Left cardiac atrium (tissue), 4 donors: ENCODE measurements at places on chromosomes 5 and 9. TPM values are rescaled to one million over a fixed set of nuclear protein-coding genes. Genes with fewer than 3 reads are reported as not detected.
A peak's percentile ranks its signal among the peaks of the same experiment; 100 is the strongest.

DNA sequence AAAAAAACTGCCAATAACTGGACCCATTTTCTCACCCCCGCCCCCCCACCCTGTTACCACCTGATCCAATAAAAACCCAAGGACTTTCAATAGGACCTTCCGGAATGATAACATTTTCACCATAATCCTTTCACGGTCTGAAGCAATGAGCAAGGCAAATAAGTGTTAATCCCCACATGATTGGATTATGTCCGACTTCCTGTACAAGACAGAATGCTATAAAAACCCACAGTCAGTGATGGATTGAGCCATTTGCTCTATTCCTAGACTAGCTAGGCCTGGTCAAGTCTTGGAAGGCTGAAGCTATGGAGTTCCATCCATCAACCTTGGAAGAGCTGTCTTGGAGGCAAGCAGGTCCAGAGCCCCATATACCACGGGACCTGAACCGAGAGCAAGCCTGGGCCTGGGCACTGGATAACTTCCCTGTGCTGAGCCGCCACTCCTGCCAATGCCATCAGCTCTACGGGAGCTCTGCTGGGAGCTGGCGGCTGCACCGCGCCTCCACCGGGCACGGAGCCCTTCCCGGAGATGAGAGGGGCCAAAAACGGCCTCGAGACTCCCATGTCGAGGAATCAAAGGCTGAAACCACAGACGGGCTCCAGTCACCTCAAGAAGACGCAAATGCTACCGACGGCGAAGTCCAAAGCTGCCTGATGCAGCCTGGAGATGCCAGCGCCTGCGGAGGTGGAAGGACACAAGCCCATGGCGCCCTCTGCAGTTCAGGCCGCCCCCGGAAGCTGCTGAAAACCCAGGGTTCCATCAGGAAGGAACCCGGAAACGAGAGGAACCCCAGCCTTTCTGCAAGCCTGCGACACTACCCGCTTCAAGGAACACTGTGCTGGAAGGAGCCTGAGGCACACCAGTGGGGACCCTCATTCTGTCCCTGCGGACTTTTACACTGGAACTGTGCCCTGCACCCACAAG is 69.2 kb downstream of the ANXA2R start:
- DNase-seq = no peak

- no peak for DNase-seq
These were observed 113.3 kb downstream of the ADRB2 start for GRCh38 chr5:148939676-148940075.

DNA sequence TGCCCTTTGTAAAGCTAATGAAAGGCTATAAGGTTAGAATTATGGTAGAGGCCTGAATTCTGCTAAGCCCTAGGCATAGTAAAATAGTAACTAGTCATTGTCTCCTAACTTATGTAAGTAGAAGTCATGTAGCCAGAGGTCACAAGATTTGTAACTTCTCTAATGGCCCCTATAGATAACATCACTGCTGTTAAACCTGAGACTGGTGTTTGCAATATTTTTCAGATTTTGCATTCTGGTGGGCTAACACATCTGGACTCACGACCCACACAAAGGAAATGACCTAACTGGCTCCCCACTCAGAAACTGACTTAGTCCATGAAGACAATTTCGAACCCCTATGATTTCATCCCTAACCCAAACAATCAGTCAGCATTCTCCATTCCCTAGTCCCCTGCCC is 37.2 kb upstream of the TTC39B start:
- no peak for DNase-seq

- no peak for DNase-seq
These were observed 26.0 kb upstream of the OLFM1 start for GRCh38 chr9:135061441-135061840.

- DNase-seq = no peak
These were observed 99.9 kb upstream of the ZNF618 start for GRCh38 chr9:113776194-113776593.

GRCh38 chr9:106878934-106879333 is 16.0 kb downstream of the ZNF462 start:
- peak; percentile 85 for DNase-seq

- DNase-seq = no peak
These were observed 165.0 kb upstream of the HMHB1 start for GRCh38 chr5:143646961-143647360.

- DNase-seq = no peak
These were observed 16.5 kb downstream of the RICTOR start for GRCh38 chr5:39057734-39058133.

DNA sequence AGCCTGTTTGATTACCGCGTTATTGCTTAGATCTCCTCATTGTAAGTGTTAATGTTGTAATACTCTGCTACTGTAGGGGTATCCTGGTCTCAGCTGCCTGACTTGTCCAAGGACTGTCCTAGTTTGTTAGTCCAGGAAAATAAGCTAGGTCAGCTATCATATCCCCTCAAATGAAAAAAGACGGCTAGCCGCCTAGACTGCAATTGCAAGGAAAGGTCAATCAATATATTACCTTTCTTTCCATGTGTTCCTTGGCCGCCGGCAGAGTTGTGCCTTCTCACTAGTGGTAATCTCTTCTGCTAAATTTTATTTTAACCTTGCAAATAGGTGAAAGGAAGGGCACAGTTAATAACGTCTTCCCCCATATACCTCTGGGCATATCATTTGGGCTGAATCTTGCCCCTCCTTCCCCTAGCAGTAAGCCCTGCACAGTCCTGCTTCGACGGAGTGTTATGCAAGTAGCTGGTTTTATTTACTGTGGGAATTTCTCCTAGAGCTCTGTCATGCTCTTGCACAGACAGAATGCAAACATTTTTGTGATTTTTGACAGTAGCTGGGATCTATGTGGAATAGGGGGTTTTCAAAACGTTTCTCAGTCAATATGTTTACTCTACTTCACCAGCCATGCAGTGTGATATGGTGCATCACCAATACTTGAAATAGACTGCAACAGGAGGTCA is 288.5 kb downstream of the MAST4 start:
- DNase-seq = no peak

DNA sequence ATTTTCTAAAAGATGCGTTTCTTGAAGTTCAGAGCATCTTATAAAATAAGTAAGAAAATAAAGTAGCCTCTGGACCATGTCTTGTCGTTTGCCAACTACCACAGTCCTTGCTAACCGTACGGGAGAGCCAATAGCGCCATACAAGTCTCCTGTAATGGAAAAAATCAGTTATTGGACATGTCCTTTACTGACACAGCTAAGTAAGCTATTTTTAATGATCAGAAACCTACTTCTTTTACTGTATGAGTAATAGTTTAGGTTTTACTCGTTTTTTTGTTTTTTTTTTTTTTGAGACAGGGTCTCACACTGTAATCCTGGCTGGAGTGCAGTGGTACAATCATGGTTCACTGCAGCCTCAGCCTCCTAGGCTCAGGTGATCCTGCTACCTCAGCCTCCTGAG is 37.7 kb upstream of the RAPGEF6 start:
- DNase-seq = no peak

GRCh38 chr9:113594484-113595299 is 131.2 kb downstream of the RGS3 start:
- peak; percentile 46 for DNase-seq

DNA sequence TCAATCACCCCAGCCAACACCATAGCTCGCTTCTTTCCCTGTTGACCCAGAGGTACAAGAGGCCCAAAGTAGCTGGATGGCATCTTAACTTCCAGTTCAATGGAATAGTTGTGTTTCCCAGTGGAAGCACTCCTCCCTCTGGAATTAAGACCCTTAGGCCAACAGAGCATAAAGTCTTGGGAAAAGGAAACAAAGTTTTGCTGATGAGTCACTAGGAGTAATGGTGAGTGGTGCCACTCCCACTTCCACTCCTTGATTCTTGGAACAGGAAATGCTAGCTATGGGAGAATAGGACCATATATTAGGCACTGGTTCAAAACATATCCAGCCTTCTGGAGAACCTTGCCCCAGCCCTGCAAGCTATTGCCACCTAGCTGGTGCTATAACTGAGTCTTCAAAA is 44.7 kb upstream of the LMX1B start:
- DNase-seq = no peak

- peak; percentile 63 for DNase-seq
These were observed 44.6 kb downstream of the ADAMTS2 start for GRCh38 chr5:179300581-179301180.

GRCh38 chr5:930866-931265 is 38.2 kb downstream of the TRIP13 start:
- DNase-seq = no peak

DNA sequence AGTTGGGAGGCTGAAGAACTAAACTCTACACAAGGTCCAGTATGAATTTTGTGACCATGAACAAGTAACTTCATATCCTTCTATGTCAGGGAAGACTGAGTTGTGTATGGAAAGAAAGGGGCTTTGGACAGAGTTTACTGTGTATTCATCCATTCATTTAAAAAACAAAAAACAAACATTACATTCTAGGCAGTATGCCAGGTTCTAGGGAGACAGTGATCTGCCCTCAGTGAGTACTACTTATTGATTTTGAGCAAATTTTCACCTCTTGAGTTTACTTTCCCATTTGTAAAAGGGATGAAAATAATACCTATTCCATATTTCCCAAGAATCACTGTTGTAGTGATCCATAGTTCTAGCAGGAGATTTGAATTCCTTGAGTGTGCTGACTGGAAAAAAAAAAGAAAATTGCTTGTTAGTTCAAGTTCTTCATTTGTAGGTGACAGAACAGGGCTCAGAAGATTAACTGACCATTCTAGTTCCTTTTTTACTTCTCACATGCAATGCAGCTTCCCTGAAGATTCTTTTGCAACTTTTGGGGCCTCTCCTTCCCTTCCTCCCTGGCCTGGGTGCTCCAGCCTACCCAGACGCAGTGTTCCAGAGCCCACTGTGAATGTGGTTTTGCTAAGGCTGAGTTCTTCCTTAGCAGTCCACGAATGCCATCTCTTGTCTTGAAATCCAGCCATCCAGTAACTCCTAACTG is 2.6 kb upstream of the GAPVD1 start:
- no peak for DNase-seq

DNA sequence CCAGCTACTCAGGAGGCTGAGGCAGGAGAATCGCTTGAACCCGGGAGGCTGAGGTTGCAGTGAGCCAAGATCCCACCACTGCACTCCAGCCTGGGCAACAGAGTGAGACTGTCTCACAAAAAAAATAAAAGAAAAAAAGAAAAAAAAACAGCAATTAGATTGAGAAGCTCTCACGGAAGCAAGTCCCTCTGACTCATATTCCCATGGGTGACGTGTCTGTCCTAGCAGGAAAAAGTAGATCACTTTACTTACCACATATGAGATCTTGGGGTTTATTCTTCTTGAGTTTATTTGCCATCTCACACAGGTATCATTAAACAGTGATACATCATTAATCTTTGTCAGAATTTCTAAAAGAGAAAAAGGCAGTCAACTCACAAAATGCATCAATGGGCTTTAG is 62.6 kb downstream of the SUSD1 start:
- DNase-seq = no peak

- peak; percentile 56 for DNase-seq
These were observed 136.6 kb downstream of the SEC61B start for GRCh38 chr9:99358668-99359067.

DNA sequence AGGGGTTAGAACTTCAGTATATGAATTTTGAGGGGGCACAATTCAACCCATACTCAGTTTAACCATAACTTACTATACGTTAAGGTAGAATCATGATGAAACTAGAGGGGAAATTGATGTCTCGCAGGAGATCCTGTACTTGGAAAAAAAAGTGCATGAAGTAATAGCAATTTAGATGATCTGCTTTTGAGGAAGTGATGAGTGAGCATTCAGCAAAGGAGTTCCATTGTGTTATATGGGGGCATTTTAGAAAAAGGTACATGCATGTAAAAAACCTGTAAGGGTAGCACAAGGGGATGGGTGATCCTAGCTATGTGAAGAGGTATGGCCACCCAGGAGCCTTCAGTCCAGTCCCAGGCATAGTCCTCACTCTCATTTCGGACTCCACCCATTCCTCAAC is 14.8 kb upstream of the TMC1 start:
- no peak for DNase-seq

- no peak for DNase-seq
These were observed 27.0 kb downstream of the ADGRD2 start for GRCh38 chr9:124477211-124477647.

DNA sequence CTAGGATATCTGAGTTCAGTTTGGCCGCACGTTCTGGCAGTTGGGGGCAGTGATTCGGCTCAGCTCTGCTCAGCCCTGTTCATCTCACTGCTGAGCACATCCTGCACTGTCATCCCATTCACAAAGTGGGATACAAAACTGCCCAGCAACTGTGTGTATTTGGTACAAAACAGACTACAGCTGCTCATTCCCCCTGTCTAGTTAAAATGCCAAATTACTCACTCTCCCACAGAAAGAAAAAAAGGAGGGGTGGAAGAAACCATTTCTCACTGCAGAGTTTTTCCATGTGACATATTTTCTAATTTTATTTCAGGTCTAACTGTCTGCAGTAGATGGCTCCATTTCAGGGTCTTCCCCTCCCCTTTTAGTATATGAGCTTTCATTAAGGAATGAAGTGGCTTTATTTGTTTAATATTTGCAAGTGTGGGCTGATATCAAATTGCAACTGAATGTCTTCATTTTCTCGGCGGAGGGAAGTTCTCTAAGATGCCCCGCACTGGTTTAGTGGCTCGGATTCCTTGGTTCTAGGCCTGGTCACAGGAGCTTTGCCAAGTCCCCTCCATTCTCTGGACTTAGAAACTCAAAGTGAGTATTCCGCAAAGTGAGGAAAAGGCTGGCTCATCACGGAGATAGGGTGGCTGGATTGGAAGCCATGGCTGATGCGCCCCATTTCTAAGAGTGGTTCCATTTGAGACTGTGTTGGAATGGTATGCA is 14.7 kb downstream of the COL15A1 start:
- DNase-seq = no peak

- no peak for DNase-seq
These were observed 28.1 kb downstream of the SOX30 start for GRCh38 chr5:157624144-157624543.

DNA sequence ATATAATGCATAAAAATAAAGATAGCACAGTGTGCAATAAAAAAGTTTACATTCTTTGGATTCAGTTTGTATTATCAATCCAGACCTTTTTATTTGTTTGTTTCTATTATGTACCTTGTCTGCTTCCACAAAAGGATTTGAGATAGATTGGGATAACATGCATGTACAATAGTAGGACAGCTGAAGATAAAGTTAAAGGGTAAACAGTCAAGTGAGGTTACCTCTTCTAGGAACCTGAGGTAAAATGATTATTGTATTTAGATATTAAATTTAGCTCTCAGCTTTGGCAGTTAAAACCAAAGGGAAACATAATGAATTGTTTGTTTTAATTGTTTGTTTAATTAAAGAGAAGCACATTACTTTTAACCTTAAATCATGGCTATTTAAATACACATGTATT is 81.7 kb downstream of the ZCCHC7 start:
- DNase-seq = no peak

DNA sequence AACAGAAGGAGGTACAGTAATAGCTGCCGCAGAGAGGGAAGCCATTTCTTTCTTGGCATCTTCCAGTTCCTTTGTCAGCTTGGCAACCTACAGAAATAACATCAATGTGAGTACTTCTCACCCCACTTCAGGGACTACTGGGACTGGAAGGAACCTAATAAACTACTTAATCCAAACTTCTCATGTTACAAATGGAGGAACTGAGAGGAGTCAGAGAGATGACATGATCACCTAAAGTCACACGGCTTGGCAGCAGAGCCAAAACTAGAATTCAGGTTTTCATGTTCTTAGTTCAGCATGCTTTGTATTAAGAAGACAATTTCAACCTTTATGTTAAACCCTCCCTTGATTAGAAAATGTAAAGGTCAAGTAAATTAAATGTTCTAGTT is 44.7 kb downstream of the DIAPH1 start:
- DNase-seq = no peak

GRCh38 chr5:149162401-149163084 is 21.2 kb downstream of the ABLIM3 start:
- no peak for DNase-seq

The TICAM2 gene
- 3.5 TPM for total RNA-seq

The AGTPBP1 gene
- 40.8 TPM for total RNA-seq

The PLAA gene
- total RNA-seq = 26.6 TPM

The FST gene
- total RNA-seq = 10.5 TPM

The BAG1 gene
- total RNA-seq = 152 TPM

The PLCXD3 gene
- total RNA-seq = 39.6 TPM
